Neuronal stem cell (in vitro differentiated cells): ENCODE measurements at places on chromosomes 7 and 10.

GRCh38 chr10:6347391-6347951 lies 144.7 kb downstream of the PFKFB3 start:
- no peak for DNase-seq

DNA sequence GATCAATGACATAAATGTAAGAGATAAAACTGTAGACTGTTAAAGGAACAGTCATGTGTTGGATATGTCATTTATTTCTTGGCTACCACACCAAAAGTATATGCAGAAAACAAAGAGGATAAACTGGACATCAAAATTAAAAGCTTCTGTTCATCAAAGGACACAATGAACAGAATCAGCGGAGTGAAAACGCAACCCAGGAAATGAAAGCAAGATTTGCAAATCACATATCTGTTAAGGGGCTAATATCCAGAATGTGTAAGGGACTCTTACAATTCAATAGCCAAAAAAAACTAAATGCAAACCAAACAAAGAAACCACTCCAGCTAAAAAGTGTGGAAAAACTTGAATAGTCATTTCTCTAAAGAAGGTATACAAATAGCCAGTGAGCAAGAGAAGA lies 164.3 kb downstream of the ZMYND11 start:
- DNase-seq = no peak

DNA sequence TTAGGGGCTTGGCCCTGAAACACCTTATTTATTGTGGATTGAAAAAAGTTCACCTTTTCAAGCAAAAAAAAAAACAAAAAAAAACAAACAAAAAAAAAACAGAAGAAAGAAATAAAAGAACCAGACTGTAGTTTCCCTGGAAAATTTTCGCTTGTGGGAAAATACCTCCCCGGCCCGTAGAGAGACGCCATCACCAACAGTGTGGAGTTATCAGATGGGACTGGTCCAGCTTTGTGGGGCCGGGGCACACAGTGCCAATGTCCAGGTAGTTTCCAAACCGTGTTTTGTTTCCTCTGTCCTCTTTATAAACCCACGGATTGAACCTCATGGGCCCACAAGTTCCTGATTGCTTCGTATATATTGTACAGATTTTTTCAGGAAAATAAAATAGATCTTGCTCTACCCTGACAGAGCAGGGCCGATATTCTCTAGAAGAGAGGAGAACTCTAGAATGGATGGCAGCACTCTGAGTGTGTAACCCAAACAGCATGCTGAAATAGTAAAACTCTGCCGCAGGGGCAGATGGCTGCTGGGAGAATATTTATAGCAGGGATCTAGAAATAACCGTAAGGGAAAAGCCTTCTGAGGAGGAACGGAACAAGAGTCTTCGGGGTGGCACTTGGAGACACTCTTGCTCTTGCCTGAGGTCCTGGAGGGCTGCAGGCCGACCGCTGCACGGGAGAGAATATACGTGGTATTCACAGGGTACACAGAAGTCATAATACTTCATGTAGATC lies 241.0 kb downstream of the FRMD4A start:
- DNase-seq = no peak

GRCh38 chr10:13066527-13066926 lies 33.4 kb upstream of the OPTN start:
- DNase-seq = no peak

DNA sequence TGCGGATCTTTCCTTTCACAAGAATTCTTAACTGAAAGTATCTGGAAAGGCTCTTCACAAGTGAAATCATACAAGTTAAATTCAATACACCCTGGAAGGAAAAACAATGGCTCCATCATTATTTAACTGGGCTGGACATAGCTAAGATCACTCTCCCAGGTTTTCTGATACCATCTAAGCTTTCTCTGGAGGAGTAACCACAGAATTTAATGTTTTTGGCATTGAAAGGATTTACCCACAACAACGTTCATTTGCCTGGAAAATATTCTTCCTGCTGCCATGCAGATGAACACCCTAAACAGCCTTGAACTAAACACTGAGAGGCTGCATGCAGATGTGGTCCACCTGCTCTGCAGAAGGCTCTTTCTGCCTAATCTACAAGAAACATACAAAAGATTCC lies 4.3 kb downstream of the NEBL start:
- no peak for DNase-seq

GRCh38 chr10:105354010-105354409 lies 712.9 kb downstream of the SORCS3 start:
- no peak for DNase-seq

- no peak for DNase-seq
Observed at GRCh38 chr10:86048571-86048970, 318.0 kb downstream of the GRID1 start.

DNA sequence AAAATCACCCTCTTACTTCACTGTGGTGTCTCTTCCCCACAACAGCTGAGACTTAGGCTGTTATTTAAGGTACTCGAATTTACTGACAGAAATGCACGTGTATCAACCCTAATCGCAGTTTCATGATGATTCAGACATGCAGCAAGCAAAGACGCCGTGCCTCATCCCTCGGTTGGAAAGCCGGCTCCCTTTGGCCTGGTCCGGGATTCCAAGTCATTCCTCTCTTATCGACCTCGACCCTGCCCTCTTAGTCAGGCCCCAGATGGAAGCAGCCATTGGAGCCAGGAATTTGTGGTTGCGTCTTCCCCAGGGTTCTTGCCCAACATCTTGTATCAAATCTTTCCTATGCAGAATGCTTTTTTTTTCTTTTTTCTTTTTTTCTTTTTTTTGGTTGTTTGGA lies 229.5 kb downstream of the GATA3 start:
- DNase-seq = no peak

GRCh38 chr10:95741807-95742467 lies 14.0 kb upstream of the ENTPD1 start:
- DNase-seq = no peak

GRCh38 chr7:106220307-106220706 lies 64.5 kb downstream of the NAMPT start:
- DNase-seq = no peak

DNA sequence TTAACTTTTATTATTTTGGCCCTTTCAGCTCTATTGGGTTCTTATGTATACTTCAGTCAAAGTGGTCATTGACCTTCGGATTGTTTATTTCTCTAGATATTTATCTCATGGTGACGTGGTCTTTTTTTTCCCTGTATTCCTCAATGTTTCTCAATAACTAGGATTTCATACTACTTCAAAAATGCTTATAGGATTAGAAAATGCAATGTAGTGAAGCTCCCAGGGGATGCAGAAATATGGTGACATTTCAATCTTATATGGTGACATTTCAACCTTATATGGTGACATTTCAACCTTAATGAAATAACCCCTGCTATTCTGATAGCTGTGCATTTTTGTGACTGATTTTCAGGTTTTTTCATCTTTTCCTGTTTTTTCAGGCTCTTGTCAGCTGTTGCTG lies 51.4 kb downstream of the CHRM2 start:
- no peak for DNase-seq
